ENCODE measurements at places on chromosomes 5 and 9. TPM values are rescaled to one million over a fixed set of nuclear protein-coding genes. Genes with fewer than 3 reads are reported as not detected.
A peak's percentile ranks its signal among the peaks of the same experiment; 100 is the strongest.

Gene AFAP1L1
- total RNA-seq, result 1.3 TPM

DNA sequence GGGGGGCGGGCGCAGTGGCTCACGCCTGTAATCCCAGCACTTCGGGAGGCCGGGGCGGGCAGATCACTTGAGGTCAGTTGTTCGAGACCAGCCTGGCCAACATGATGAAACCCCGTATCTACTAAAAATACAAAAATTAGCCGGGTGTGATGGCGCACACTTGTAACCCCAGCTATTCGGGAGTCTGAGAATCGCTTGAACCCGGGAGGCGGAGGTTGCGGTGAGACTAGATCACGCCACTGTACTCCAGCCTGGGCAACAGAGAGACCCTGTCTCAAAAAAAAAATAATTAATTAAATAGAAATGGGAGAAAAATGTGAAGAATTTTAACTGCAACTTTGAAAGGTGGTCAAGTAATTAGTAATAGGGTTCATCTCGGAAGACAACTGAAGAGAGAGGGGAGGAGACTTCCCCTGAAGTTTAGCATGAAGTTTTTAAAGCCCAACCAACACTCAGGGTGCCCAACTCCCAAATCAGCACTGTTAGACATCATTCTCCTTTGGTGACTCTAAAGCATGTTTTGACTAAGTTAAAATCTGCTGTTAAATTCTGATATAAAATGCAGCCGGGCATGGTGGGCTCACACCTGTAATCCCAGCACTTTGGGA is 1.4 kb upstream of the CSNK1A1 start:
- H3K27me3 ChIP-seq, result no peaks in the 10 kb centered on the region
- no peak for DNase-seq
- peak overlapping the region; percentile 26 for H3K4me3 ChIP-seq

DNA sequence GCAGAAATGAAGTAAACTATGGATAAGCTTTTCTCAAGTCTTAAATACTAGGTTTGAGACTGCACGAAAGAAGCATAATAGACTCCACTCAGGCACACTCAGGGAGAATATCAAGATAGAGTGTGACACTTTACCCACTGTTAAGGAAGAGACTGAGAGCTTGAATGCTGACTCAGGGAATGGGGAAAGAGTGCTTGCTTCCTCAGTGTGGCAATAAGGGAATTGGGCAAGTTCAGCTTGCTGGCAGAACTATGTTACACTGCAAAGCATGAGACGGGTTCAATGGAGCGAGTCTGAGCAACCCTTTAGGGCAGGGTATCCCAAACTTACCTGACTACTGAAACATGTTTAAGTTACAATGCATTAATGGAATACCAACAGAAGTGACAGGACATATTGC is 237.7 kb upstream of the MEF2C start:
- no peak overlapping the region for H3K27ac ChIP-seq
- DNase-seq, result no peak
- no peaks in the 10 kb centered on the region for H3K27me3 ChIP-seq
- H3K4me1 ChIP-seq, result no peaks in the 10 kb centered on the region
- H3K36me3 ChIP-seq, result no peaks in the 10 kb centered on the region
- no peak overlapping the region for H3K4me3 ChIP-seq

Gene HSPA4
- 232 TPM for total RNA-seq

Gene LCN9
- not detected for total RNA-seq

DNA sequence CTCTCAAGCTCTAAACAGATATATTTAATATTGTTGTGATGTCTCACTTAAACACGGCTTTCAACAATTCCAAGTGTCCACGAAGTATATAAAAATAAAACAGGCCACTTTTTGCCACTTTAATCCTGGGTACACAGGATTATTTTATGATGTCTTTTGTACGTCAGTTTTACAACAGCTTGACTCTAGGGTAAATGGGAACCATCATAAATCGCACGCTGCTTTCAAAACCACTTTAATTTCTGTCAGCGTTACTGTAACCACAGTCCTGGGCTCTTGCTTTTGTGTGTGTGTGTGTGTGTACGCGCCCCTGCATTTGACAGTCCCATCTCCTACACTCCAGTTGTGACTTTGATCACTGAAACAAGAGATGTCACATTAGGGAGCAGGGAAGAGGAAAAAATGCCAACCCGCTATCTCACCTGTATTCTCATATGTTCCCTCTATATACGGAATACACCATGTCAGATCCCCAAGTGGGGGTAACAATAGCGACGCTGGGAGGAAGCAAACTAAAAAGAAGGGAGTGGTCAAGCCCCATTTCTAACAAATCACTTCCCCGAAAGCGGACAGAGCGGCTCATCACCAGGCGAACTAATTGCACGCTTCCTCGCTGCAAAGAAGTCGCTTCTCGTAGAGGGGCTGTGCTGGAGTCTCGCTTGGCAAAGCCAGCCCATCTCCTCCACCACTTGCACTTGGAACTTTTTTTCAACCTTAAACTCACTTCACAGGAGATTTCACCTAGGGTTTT is 1.2 kb downstream of the BNC2 start:
- no peak for DNase-seq
- H3K36me3 ChIP-seq, result no peaks in the 10 kb centered on the region
- H3K27me3 ChIP-seq, result peaks cover 38% of the 10 kb centered on the region
- no peak overlapping the region for H3K4me3 ChIP-seq
- H3K27ac ChIP-seq, result no peak overlapping the region

DNA sequence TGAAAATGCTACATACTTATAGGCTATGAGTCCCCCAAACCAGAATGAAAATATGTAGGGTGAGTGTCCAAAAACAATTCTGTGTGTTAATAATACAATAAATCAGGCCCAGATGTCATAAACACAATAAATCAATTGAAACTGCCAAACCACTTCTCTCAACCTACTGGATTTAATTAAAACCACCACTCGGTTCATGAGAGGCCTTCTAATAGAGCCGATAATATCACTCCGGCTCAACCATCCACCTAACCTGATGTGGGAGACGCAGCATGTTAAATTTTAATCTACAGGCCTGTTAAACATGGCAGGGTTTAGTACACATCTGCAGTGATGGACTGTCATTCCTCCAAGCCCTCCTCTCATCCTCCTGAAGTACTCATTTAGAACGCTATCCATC is 734.5 kb upstream of the ZNF608 start:
- DNase-seq, result no peak
- no peaks in the 10 kb centered on the region for H3K27me3 ChIP-seq
- no peaks in the 10 kb centered on the region for H3K4me1 ChIP-seq
- H3K36me3 ChIP-seq, result no peaks in the 10 kb centered on the region
- no peak overlapping the region for H3K4me3 ChIP-seq

DNA sequence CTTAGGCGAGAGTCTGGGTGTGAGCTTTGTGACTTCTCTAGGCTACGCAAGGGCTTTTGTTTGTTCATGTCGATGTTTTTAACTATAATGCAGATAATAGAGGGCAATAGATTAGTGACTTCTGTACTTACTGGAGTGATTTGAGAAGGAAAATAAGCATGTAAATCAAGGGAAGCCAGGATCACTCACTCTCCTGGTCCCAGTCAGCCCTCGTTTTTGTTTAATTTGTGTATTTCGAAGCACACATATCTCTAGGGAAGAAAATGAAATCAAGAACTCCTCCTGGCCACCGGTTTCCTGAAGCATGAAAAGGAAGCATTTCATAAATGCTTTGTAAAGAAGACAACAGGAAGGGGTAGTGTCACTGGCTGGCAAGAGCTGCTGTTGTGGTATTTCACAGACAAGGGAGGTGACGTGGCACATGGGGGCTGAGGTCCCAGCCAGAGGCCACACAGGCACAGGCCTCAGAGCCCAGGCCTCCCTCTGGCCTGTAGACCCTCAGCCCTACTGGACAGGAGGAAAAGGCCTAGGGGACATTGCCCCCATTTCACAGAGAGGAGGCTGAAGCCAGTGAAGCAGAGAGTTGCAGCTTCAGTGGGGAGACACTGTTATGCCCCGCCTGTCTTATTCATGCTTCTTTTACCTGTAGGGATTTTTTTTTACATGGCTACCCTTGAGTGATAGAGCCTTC is 34.1 kb downstream of the IRF1 start:
- no peaks in the 10 kb centered on the region for H3K27me3 ChIP-seq
- H3K36me3 ChIP-seq, result peaks cover 47% of the 10 kb centered on the region
- peaks cover 85% of the 10 kb centered on the region for H3K4me1 ChIP-seq
- DNase-seq, result peak; percentile 79
- H3K4me3 ChIP-seq, result peak overlapping the region; percentile 38
- H3K27ac ChIP-seq, result peak overlapping the region; percentile 94

- H3K4me1 ChIP-seq, result peaks cover 3% of the 10 kb centered on the region
- no peak overlapping the region for H3K4me3 ChIP-seq
- peaks cover 22% of the 10 kb centered on the region for H3K36me3 ChIP-seq
- H3K27me3 ChIP-seq, result no peaks in the 10 kb centered on the region
Observed at GRCh38 chr9:97366889-97367288, 45.0 kb upstream of the TDRD7 start.

Gene RUSC2
- 1.3 TPM for total RNA-seq

Gene SFXN1
- 491 TPM for total RNA-seq
